ENCODE measurements at places on chromosomes 6 and 20.

GRCh38 chr6:139290787-139291311 lies 949 bp downstream of the TXLNB start:
- DNase-seq: peak; percentile 36

- no peak for DNase-seq
Measured at GRCh38 chr20:19864130-19864529, 106.1 kb downstream of the RIN2 start.

GRCh38 chr6:153618371-153619322 lies 420.4 kb upstream of the OPRM1 start:
- no peak for DNase-seq

- peak; percentile 51 for DNase-seq
Measured at GRCh38 chr6:16999491-17000436, 102.1 kb upstream of the STMND1 start.

GRCh38 chr20:36439040-36439730 lies 102.1 kb upstream of the MYL9 start:
- peak; percentile 79 for DNase-seq

- no peak for DNase-seq
Measured at GRCh38 chr20:25120920-25121319, 39.0 kb upstream of the VSX1 start.

DNA sequence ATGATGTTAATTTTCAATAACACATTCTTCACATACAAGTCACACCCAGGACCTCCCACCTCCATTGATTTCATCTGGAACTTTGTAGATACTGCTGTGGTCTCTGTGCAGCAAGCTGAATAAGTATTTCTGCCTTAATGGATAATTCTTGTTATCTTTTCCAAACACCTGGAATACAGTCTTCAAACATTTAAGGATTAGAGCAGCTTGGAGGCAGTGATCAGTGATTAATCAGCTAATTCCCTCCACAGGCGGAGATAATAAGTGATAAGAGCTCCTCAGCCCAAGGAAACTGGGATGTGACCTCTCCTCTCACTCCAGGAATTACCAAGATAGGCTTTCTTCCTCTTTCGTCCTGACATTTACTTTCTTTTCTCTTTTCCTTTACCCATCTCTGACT lies 110.7 kb downstream of the FIG4 start:
- no peak for DNase-seq

DNA sequence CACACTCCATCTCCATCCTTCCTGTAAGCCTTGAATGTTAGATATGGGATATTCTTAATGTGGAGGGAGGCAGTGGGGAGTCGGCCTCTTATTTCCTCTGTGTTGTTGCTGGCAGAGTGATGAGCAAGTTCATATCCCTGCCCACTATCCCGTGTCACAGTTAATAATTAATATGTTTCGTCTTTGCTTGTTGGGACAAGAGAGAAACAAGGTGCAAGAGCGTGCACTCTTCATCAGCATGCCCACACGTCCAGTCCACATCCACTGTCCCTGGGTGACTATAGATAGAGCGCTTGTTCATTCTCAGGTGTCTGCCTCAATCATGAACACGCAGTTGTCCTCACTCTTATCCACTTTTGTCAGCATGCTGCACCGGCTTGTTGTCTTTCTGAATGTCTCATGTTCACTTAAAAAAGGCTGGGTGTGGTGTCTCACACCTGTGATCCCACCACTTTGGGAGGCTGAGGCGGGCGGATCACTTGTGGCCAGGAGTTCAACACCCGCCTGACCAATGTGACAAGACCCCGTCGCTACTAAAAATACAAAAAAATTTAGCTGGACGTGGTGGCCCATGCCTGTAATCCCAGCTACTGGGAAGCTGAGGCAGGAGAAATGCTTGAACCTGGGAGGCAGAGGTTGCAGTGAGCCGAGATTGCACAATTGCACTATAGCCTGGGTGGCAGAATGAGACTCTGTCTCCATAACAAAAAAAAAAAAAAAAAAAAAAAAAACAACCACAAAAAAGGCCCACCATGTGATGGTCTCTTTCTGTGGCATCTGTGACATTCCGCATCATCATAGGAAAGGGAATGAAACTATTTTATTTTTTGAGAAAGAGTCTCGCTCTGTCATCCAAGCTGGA lies 34.2 kb downstream of the PPP1R3G start:
- no peak for DNase-seq

- DNase-seq: peak; percentile 69
Measured at GRCh38 chr6:154638369-154638768, 94.8 kb upstream of the SCAF8 start.

DNA sequence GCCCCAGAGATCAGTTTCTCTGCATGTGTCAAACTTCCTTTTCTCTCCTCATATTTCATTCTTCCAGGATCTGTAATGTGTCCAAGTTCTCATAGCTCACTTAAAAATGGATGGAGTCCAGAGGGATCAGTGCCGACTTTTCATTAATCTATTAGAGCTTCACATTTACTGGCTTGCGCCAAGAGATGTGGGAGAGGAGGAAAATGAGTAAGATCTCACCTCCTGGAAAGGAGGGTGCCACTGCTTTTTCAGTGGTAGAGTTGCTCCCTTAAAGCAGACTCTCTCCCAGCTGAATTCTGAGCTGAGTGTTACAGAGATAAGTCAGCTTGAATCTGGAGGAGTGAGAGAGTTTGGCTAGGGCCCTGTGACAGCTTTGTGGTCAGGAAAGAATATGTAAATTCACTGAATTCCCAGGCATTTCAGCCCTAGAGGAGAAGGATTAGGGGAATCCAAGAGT lies 175.9 kb downstream of the SOX4 start:
- DNase-seq: peak; percentile 89

DNA sequence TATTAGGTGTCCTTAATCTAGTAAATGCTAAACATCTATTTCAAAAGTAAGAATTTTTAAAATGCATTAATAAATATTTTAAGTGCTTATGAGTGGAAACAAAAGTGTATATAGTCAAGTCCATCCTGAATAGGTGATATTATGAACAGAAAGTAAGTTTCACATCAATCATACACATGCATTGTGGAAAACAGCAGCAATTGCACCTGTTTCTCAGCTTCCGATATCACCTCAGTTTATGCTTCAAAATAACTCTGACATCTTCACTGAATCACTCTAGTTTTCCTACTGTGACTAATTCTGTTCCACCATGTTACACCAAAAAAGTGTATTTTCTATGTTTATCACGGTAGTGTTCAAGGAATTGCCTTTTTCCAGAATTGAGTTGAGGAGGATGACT lies 172.6 kb upstream of the MANEA start:
- no peak for DNase-seq

DNA sequence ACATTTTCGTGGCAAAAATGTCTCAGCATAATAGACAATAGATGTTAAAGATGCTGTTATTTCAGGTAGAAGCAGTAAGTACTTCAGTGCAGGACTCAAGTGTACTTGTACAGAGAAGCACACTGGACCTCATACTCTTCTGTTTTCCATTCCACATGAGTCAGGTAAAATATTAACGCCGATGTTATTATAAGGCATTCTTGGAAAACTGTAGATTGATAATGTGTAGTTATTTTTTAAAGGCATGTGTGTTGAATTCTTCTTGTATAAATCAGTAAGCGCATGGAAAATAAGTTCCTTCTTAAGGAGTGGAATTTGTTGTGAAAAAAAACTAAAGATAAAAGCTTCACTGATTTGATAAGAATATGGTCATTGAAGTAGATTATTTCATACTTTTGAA lies 45.8 kb downstream of the DOP1A start:
- DNase-seq: peak; percentile 2

- DNase-seq: no peak
Measured at GRCh38 chr6:63521475-63522210, 50.6 kb upstream of the LOC128125822 start.

DNA sequence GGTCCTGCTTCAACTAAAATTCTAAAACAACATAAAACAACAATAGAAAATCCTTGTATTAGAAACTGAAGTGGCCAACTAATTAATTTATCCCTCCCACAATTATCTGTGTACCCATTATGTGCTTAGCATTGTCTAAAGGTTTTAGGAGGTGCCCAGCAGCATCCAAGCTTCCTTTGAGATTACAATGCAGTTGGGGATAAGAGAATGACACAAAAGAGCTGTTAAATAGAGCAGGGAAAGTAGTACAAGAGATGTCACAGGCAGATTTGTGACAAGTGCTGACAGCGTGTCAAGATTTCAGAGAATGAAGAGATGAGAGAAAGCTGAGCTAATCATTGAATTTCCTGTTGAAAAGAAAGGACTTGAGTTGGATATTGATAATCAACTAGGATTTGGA lies 204.8 kb downstream of the OTOR start:
- no peak for DNase-seq

GRCh38 chr6:21189759-21190158 lies 403.8 kb upstream of the SOX4 start:
- DNase-seq: no peak

- no peak for DNase-seq
Measured at GRCh38 chr6:45895569-45895968, 120.1 kb downstream of the CLIC5 start.

- no peak for DNase-seq
Measured at GRCh38 chr6:39048481-39049399, at the start of gene GLP1R. GLP1R (plus strand) TSS chr6:39048781; CDS start chr6:39048841, 60 bp downstream.

DNA sequence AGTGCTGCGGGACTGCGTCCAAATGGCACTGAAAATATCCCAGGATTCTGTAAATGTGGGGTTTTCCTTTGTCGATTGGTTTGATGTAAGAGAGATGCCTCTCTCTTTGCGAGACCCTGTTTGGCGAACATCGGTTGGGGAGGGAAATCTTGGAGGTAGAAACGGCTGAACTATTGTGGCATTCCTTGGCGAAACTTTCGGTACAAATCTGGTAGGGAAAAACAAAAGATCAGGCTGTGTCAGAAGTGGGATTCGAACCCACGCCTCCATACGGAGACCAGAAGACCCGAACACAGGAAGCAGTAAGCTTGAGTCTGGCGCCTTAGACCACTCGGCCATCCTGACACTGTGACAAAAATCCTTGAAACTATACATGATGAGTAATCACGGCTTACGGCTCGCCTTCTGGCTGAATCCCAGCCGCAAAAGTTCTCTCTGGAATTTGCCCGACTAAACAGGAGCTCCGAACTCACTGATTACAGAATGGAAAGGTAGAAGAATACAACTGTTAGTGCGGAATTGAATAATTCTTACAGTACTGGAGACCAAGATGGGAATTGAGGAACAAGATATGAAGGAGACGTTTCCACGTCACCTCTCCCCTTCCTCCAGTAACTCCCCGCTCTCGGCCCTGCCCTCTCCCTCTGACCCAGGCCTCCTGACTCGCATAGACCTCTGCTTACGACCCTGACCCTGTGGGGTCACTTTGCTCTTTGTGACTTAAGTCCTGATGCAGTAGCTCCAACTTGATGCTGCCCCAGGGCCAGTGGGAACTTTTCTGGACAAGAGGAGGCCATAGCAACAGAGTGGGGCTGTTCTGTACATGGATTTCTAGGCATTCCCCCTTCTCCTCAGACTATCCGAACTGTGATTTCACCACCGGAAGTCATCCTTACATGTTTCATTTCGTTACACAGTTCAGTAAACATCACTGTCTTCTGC lies 132.8 kb upstream of the ZNF184 start:
- peak; percentile 86 for DNase-seq

- DNase-seq: no peak
Measured at GRCh38 chr20:53510262-53510661, 83.4 kb downstream of the ZNF217 start.

- DNase-seq: no peak
Measured at GRCh38 chr6:124066269-124066668, 262.6 kb downstream of the NKAIN2 start.

- no peak for DNase-seq
Measured at GRCh38 chr6:82968708-82969107, 96.9 kb downstream of the UBE3D start.

- no peak for DNase-seq
Measured at GRCh38 chr6:168871642-168872315, 381.9 kb downstream of the THBS2 start.

GRCh38 chr6:74840953-74841352 lies 364.9 kb downstream of the COL12A1 start:
- no peak for DNase-seq

GRCh38 chr6:548517-548916 lies 108.4 kb downstream of the HUS1B start:
- no peak for DNase-seq

GRCh38 chr6:53721766-53722165 lies 56.2 kb upstream of the KLHL31 start:
- DNase-seq: no peak

- DNase-seq: peak; percentile 63
Measured at GRCh38 chr6:8082954-8083858, 19.0 kb upstream of the BLOC1S5 start.

GRCh38 chr20:51511861-51512619 lies 30.5 kb downstream of the NFATC2 start:
- no peak for DNase-seq

Data from astrocyte of the hippocampus (primary cell).